ENCODE measurements at places on chromosomes 5 and 9.

GRCh38 chr5:132459983-132460838, 30.4 kb downstream of the IRF1 start:
- DNase-seq: peak; percentile 33

GRCh38 chr9:103304797-103305196, 309.7 kb downstream of the CYLC2 start:
- no peak for DNase-seq

- DNase-seq: no peak
These were observed 171.5 kb upstream of the GNA14 start for GRCh38 chr9:77819657-77820056.

- peak; percentile 88 for DNase-seq
These were observed 293.9 kb upstream of the TARS1 start for GRCh38 chr5:33146881-33147280.

- DNase-seq: no peak
These were observed 605.8 kb upstream of the PTGER4 start for GRCh38 chr5:40073927-40074326.

DNA sequence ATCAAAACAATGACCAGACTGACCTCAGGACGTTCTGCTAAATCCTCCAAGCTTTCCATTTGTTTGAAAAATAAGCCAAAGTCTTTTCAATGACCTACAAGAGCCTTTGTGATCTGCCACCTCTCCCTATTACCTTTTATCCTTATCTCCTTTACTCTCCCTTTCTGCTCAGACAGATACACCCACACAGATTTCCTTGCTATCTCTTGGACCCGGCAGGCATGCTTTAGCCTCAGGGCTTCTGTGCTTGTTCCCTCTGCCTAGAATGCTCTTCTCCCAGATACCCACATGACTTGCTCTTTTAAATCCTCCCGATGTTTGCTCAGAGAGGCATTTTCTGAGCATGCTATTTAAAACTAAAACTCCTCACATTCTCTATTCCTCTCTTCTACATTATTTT, 8.9 kb upstream of the ELOVL7 start:
- no peak for DNase-seq

GRCh38 chr5:30405821-30406220, 787.7 kb upstream of the CDH6 start:
- DNase-seq: no peak

GRCh38 chr5:132013711-132014110, 2.3 kb upstream of the ACSL6 start:
- DNase-seq: peak; percentile 42

DNA sequence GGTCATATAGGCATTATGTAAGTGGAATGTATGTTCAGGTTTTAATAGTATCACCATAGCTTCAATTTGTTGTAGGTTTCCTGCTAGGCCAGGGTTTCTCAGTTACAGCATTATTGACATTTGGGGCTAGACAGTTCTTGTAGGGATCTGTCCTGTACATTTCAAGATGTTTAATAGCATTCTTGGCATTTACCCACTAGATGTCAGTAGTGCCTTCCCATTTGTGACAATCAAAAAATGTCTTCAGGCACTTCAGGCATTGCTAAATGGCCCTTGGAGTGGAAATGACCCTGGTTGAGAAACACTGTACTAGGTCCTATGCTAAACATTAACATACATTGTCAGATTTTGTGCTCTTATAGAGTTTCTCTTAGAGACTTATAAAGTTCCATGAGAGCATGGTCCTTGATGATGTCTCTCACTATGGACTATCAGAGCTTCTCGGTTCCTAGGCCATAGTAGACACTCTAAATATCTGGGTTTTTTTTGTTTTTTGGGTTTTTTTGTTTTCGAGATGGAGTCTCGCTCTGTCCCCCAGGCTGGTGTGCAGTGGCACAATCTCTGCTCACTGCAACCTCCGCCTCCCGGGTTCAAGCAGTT, 1.4 kb downstream of the KIF20A start:
- peak; percentile 82 for DNase-seq

GRCh38 chr5:107639990-107640389, 30.7 kb downstream of the EFNA5 start:
- DNase-seq: no peak

DNA sequence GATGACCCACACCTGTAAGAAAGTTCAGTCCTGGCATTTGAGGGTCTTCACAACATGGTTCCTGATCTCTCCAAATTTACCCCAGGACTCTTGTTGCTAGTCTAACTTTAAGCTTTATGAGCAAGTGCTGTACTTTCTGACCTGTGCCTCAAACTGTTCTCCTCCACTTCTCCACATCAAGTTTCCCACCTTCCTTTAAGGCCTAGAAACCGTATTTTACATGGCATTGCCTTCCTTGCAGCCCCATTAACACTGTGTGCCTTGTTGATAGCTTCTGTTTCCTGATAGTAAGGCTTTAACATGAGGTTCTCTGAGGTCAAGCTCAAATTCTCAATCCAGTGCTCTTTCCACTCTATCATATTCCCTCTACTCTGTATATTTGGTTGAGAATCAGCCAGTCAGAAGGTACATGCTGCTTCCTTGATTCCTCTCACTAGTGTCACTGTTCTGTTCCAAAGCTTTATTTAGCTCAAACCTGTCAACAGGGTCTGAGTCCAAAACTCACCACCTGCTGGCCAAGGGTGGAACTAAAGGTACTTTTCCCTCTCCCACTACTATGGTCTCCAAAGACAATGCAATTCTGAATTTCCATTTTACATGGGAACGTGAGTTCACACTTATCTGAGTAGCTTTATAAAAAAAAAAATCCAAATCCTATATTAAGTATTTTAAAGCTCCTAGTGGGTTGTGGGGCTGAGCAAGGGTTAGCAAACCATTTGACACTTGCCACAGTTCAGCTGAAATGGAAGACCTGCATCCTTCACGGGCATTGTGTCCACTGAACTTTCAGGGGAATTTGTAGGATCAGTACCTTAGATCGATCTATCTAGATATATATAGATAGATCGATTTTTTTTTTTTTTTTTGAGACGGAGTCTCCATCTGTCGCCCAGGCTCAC, 21.1 kb downstream of the VCP start:
- peak; percentile 64 for DNase-seq

- peak; percentile 59 for DNase-seq
These were observed 135.8 kb downstream of the PCSK1 start for GRCh38 chr5:96297290-96297689.

DNA sequence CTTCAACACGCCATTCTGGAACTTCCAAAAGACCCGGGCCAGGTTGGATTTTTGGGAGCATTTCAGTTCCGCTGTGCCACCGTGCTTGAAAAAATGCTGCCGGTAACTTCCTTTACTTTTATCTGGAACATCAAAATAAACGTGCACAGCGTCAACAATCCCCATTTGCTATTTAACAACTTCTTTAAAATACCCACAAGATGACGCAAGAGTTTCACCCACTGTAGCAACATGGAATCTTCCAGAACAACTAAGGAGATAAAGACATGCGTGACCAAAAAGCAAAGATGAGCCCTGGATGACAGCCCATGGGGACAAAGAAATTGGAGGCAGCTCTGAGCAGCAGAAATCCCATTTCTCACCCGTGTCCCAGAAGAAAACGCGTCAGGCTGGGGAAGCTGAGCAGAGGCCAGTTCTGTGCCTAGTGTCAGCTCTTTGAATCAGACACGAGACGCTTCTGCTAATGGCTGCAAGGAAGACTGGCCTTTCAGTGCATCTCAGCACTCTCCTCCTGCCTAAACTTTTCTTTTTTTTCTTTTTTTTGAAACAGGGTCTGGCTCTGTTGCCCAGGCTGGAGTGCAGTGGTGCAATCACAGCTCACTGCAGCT, 61.3 kb downstream of the SECISBP2 start:
- no peak for DNase-seq

DNA sequence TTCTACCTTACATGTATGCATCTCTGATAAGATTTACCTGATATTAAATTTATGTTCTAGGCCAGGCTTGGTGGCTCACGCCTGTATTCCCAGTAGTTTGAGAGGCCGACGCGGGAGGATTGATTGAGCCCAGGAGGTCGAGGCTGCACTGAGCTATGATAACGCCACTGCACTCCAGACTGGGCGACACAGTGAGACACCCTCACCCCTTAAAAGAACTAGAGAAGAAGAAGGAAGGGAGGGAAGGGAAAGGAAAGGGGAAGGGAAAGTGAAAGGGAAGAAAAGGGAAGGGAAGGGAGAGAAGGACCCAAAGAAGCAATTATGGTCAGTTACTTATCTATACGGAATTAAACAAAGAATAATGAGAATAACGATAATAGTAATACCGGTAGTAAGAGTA, 1.2 kb upstream of the RFK start:
- DNase-seq: no peak

DNA sequence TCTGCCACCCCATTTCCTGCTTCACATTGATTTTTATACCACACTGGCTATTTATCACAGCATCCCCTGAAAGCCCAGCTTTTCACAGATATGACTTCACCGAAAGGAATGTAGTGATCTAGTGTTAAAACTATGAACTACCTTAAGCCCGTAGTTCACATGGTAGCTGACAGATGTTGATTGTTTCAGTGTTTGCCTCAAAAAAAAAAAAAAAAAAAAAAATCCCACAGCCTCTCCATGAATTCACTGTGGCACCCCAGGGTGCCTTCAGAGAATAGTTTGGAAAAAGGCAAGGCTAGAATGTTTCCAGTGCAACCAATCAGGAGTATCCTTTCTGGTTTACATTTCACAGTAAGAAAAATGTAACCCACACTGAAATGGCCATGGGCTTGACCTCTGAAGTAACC, 37.1 kb downstream of the GLIS3 start:
- peak; percentile 81 for DNase-seq

- DNase-seq: no peak
These were observed 706.3 kb downstream of the KCTD16 start for GRCh38 chr5:144876990-144877389.

- DNase-seq: peak; percentile 4
These were observed 49.2 kb downstream of the EBF1 start for GRCh38 chr5:159050316-159051143.

GRCh38 chr5:1593903-1594356, 70.2 kb upstream of the LPCAT1 start:
- no peak for DNase-seq

GRCh38 chr9:97591535-97591934, 41.6 kb downstream of the TSTD2 start:
- no peak for DNase-seq

DNA sequence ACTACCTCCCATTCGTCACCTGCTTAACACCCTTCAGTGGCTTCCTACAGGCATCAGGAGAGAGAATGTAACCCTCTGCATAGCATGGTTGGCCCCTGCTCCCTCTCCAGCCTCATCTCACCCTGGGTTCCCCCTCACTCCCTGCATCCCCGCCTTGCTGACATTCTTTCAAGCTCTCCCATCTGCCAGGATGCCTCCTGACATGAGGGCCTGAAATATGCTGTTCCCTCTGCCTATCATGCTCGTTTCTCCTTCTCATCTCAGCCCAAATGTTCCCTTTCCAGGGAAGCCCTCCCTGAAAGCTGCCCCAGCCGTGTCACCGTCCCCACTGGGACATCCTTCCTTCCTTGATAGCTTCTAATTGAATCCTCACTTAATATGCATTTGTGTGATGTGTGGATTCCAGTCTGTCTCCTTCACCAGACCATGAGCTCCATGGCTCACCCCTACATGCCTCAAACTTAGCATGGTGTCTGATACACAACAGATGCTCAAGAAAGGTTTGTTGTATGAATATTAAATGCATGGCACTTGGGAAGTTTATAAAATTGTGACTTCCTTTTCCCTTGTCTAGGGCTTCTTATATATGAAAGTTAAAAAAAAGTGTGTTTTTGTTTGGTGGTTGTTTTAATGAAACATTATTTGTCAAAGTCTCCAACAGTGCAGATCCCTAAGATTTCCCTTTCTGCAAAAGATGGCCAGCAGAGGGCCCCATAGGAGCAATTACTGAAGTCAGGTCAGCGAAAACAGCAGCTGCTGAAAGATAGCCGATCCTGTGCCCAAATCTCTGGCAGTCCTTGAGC, 7.3 kb upstream of the C5orf58 start:
- peak; percentile 74 for DNase-seq

GRCh38 chr5:158203261-158203660, 344.3 kb upstream of the CLINT1 start:
- DNase-seq: no peak

DNA sequence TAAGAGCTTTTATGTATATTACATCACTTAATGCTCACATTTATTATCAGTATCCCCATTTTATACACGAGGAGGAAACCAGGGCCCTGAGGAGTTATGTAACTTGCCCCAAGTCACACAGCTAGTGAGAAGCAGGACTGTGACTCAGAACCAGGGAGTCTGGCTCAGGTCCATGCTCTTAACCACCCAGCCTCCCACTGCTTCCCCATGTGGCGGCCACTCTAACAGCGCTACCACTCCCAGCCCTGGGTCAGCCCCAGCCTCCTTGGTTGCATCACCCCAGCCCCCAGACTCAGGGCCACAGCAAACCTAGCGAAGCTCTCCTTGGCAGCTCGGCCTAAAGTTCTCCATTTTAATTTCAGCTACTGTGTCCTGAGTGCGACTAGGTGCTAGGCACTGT, 159.1 kb downstream of the PAX5 start:
- DNase-seq: peak; percentile 58

DNA sequence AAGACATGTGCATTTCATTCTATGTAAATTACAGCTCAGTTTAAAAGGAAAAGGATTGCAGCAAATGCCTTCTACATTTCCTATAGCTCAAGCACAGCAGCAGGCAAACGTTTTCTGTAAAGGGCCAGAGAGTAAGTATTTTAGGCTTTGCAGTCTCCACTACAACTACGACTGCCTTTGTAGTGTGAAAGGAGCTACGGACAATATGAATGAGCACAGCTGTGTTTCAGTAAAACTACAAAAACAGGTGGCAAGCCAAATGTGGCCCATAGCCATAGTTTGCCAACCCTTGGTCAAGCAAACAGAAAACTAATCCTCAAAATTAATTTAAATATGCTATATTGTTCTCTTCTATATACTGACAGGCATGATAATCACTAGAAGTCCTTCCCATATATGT, 7.2 kb downstream of the PTBP3 start:
- no peak for DNase-seq

DNA sequence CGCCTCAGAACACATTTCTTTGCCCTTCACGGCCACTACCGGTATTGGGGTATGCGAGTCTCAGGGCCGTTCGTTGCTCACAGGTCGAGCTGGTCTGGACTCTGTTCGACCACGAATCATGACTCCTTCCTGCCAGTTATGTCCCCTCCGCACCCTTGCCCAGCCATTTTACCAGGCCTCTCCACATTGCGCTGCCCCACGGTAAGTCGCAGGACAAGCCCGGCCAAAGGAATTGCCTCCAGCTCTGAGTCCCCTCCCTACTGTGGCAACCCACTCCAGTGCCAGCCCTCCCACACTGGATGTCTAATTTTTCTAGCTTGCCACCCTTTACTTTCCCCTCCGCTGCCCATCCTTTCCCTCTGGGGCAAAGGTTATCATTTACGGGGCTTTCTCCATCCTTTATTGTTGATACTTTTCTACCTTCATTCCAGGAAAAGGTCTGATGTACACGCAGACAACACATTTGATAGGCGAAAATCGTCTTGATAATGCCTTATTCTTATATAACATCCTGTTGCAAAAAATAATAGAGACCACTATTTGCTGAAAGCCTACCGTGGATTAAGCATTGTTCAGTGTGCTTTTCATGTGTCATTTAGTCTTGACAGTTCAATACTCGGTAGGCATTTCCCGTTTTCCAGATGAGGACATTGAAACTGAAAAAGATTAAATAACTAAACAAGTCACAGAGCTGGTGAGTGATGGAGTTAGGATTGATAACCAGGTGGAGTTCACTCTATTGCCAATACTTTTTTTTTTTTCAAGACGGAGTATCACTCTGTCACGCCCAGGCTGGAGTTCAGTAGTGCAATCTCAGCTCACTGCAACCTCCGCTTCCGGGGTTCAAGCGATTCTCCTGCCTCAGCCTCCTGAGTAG, 958 bp upstream of the HSPA5 start:
- no peak for DNase-seq

- peak; percentile 37 for DNase-seq
These were observed 6.8 kb upstream of the TOR2A start for GRCh38 chr9:127741831-127742434.

Data from epithelial cell of esophagus (primary cell).